ENCODE measurements at places on chromosomes 4 and X.

DNA sequence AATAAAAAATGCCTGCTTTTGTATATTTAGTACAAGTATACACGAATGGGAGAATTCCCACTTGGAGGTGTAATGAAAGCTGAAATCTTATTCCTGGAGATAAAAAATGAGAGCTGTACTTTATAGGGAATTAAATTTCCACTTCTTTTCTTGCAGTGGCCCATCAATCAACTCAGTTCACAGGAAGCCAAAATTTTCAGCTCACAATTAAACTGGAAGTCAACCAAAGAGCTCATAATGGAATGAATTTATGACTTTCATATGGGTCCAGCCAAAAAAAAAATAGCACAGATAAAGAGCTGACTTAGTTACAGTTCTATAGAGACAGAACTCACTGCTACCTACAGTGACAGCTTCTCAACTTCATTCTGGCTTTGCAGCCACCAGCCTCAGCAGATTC is 115.2 kb upstream of the TBC1D9 start:
- no peak for DNase-seq

DNA sequence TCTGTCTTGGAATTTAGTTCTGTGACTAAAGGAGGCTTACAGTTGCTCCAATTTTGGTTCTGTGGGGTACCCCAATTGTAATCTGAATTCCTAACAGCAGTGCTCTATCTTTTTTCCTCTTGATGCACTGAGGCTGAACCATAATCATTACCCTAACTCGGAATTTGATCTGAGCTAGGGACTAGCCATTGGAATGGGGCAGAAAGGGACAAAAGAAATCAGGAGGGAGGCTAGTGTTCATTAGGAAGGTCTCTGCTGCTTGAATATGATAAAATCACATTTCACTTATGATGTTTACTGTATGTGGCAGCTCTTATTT is 2.7 kb downstream of the KLF3 start:
- no peak for DNase-seq

GRCh38 chr4:173521467-173522159 is 8.4 kb downstream of the HAND2 start:
- no peak for DNase-seq

GRCh38 chr4:121360495-121360894 is 20.3 kb downstream of the QRFPR start:
- no peak for DNase-seq

GRCh38 chrX:46461660-46462191 is 83.5 kb downstream of the ZNF674 start:
- no peak for DNase-seq

- peak; percentile 43 for DNase-seq
These were observed 68.1 kb upstream of the NAP1L5 start for GRCh38 chr4:88765729-88766128.

Data from skeletal muscle cell (primary cell).